ENCODE measurements at places on chromosomes 3 and 15. TPM values are rescaled to one million over a fixed set of nuclear protein-coding genes. Genes with fewer than 3 reads are reported as not detected.

DNA sequence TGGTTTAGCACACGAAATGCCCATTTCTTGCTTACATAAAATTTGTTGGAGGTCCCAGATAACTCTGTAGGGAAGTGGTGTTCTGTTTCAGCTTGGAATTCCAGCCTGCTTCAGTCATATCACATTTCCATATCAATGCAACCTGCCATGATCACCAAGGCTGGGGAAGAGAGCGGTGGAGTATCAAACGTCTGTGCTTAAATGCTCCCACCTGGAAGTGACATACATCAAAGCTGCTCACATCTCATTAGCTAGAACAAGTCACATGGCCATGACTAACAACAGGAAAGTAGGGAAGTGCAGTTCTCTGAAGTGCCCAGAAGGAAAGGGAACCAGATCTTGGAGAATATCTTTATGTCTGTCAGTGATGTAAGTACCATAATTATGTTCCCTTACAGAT is 130.2 kb upstream of the CFAP20DC start:
- DNase-seq, result no peak

GRCh38 chr3:49476563-49476962 is 6.5 kb downstream of the DAG1 start:
- DNase-seq, result no peak

DNA sequence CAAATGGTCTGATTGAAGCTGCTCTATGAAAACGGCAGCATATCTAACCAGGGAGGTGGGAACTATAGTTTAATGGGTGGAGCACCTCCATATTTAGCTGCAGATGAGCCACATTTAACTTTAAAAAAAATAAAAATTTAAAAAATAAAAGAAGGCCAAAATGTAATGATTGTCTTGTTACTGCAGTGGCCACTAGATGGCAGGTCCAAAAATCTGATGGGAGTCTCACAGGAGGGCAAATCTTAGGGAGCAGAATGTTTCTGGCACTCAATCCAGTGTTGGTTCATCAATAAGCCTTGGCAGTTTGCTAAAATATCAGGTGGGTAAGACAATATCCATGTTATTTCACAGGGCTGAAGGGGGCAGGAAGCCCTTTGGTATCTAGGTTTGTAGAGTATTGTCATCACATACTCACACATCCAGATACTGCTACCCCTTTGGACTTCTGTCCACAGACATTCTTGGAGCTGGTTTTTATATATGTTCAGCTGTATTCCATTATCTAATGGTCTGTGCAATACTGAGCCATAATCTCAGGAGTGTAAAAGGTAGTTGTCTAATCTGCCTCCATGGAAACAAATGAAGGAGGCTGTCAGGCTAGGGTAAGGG is 233.3 kb downstream of the TIGIT start:
- DNase-seq, result no peak

- DNase-seq, result no peak
Observed at GRCh38 chr3:70882104-70882503, 569.7 kb upstream of the MDFIC2 start.

The GSK3B gene
- polyA plus RNA-seq, result 17.8 TPM
